ENCODE measurements at places on chromosomes 11 and 22.

DNA sequence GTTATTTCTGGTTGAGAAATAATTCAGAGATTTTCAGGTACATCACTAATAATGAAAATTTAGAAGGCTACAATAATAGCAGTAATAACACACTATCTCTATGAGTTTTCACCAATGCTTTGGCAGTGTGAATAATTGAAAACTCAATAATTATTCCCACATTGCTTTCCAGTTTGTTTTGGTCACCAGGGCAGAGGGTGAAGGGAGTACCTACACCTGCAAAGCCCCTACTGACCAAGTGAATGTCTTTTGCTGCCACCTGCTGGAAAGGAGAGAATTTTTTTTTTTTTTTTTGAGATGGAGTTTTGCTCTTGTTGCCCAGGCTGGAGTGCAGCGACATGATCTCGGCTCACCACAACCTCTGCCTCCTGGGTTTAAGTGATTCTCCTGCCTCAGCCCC lies 3.2 kb downstream of the NELL1 start:
- no peak for DNase-seq

GRCh38 chr11:124643605-124644425 lies 21.2 kb downstream of the TBRG1 start:
- no peak for DNase-seq

- no peak for DNase-seq
These were observed 2.9 kb downstream of the RBX1 start for GRCh38 chr22:40954113-40954512.

- no peak for DNase-seq
These were observed 11.8 kb upstream of the UVRAG start for GRCh38 chr11:75802913-75803820.

- no peak for DNase-seq
These were observed 31.2 kb upstream of the MUC5AC start for GRCh38 chr11:1126491-1126926.

DNA sequence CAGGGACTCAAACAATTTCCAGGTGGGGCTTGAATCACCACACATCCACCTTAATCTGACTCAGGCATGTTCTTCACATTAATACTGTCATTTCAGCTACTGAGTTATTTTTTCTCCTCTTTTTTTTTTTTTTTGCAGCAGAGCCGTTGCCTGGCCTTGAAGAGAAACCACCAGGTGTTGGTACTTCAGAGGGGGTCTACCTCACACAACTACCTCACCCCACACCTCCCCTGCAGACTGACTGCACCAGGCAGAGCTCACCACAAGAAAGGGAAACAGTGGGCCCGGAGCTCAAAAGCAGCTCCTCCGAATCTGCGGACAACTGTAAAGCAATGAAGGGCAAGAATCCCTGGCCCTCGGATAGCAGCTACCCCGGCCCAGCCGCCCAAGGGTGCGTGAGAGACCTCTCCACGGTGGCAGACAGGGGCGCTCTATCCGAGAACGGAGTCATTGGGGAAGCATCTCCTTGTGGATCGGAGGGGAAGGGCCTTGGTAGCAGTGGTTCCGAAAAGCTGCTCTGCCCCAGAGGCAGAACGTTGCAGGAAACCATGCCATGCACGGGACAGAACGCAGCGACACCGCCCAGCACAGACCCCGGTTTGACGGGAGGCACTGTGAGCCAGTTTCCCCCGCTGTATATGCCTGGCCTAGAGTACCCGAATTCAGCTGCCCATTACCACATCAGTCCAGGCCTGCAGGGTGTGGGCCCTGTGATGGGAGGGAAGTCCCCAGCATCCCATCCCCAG lies 15.1 kb upstream of the SLC25A18 start:
- no peak for DNase-seq

- DNase-seq: no peak
These were observed 17.5 kb upstream of the OPCML start for GRCh38 chr11:133549826-133550225.

- no peak for DNase-seq
These were observed 183.5 kb upstream of the SNX19 start for GRCh38 chr11:131099746-131100145.

DNA sequence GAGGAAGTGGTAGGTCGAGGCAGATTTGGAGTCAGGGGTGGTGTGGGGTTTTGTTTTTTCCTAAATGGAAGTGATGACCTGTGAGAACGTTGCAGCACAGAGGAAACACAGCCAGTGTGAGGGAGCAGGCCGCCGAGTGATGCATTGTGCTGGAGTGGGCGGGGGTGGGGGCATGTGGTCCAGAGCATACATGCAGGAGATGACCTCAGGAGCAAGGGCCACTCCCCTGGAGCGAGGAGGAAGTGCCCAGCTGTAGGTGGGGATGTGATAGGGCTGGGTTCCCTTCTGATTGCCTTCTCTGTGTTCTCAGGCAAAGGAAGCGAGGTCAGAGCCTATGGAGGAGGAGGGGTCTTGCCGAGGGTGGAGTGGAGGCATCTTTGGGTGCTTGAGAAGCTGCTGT lies 81.4 kb downstream of the PPP6R3 start:
- DNase-seq: no peak

GRCh38 chr11:129734654-129735053 lies 81.0 kb upstream of the TMEM45B start:
- no peak for DNase-seq

DNA sequence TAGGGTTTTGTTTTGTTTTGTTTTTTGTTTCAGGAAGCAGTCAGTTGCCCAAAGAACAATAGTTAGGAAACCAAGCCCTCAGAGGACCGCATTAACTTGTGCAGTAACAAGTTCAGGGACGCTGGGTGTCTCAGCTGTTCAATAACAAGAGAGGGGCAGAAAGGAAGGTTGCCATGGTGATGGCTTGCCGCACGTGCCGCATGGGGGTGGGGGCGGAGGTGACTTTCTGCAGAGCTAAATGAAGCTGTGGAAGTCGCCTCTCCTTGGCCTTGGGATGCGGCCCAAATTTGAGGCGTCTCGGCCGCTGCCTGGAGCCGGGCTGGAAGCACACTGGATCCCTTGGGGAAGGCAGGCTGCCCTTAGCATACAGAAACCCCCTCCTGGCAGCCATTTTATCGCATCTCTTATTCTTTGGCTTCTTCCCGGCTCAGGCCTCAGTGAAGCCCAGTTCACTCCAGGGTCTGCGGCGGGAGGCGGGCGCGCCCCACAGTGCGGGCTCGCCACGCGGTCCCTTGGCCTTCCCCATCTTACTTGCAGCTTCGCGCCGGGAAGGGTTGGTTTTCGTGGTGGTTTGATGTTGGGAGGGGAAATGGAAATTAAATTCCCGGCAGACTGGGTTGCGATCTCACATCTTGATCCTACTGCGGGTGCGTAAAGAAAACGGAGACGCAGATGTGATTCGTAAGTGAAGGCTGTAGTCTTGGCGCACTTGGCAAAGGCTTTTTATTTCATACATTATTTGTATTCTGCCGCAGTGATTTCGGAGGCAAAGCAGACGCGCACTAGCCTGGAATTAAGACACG lies 94.3 kb downstream of the SLC17A6 start:
- DNase-seq: no peak

DNA sequence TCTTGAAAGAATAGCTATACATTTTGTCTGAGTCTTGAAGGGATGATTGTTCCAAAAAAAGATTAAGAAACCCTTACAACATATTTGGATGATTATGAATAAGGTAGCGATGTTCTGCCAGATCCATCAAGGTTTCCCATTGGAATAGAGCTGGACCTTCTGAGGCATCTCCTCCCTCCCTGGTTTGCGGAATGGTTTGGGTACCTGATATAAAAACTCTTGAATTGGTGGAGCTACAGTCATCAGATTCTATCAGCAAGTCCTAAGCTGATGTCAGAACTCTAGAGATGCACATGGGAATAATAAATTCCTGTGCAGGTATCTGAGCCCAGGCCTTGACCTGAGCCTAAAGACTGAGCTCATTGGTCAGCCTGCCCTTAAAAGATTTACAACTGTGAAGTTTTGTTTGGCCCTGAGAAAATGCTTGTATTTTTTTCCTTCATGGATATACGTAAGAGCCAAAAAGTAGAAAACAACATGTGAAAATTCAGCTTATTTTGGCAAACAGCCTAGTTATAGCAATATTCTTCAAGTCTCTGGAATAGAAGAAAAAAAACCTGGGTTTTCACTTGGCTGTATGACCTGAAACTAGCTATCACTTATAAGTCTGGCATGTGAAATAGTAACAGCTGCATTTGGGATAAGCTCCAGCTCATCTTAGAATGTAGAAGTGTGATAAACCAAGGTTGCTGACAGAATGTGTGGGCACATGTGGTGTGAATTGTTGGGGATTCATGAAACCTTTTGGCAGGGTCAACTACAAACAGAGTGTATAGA lies 265.7 kb upstream of the CTSC start:
- DNase-seq: no peak

GRCh38 chr22:32761251-32761903 lies 40.1 kb upstream of the TIMP3 start:
- DNase-seq: no peak

DNA sequence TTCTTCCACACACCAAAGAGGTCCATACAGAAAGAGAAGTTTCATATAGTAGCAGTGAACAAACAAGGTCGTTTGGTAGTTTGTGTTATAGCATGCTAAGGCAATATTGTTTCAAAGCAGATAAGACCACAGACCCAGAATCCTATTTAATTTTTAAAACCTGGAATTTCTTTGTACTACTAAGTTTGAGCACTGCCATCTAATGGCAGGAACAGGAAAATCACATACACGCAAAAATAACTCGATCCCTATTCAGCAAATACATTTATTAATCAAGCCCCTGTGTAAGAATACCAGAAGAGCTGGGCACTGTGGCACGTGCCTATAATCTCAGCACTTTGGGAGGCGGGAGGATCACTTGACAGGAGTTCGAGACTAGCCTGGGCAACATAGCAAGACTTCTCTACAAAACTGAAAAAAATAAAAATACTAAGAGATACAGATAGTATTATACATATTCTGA lies 2.9 kb upstream of the BTBD10 start:
- DNase-seq: no peak

DNA sequence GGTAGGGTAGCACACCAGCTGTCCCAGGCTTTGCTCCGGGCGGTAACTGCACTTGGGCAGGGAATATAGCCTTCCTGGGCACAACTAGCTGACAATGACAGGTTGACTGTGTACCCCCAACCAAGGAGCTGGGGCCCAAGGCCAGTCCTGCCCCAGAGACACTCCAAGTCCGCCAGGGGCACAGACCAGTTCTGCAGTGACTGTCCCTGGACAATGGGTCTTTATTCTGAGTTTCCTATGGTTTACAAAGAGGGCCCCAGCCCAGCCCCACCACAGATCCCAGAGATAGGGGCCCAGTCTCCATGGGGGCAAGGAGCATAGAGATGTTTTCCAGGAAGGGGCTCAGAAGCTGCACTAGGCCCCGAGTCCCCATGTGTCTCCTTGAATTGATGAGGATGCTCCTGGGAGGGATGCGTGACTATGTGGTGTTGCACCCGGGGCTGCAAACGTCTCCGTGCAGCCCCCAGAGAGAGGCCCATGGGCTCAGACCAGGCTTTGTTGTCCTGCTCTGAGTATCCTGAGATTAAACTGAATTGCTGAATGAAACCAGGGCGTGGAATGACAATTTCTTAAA lies 48.4 kb downstream of the CD6 start:
- no peak for DNase-seq

DNA sequence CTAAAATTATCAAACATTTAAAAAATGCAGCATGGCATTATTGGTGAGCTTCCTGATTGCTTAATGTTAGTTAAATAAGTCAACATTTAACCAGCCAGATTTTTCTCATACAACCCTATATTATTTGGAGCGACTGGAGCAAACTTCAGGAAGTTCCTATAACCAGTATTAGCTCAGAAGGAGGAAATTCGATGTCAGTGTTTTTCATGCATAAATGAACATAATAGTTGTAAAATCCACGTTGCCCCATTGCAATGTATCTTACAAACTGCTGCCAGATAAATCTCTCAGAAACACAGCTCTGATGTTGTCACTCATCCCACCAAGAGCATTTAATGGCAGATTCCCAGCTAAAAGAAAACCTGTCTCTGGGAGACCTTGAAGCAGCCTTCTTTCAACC lies 278.5 kb downstream of the CASP12 start:
- DNase-seq: no peak

GRCh38 chr11:45816614-45817013 lies 11.7 kb downstream of the SLC35C1 start:
- DNase-seq: no peak

- peak; percentile 86 for DNase-seq
These were observed 93.4 kb upstream of the BIRC3 start for GRCh38 chr11:102223859-102224258.

DNA sequence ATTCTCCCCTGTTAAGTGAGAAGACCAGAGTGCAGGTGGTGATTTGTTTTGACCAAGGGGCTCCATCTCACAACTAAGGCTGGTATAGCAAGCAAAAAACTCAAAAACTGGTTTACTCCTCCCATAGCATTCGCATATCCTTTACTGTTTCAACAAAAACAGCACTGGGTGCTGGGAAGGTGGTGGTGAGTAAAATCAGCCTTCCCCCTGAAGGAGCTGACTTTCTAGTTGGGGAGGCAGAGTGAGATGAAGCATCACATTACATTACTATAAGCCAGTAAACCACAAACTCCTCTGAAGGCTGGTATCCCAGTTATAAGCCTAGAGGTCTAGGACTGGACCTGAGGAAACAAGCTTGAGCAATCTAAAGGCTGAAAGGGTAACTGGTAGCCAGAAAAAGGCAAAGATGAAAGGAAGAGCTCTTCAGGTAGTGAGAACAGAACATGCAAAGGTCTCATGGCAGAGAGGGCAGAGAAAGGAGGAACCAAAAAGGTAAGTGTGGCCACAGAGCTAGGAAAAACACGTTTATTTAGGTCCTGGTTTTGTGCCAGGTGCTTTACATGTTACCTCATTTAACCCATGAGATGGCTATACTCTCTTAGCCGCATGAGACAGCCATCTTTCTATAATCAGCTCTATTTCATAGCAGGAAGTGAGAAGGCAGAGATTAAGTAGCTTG lies 22.3 kb downstream of the TMEM123 start:
- DNase-seq: no peak

DNA sequence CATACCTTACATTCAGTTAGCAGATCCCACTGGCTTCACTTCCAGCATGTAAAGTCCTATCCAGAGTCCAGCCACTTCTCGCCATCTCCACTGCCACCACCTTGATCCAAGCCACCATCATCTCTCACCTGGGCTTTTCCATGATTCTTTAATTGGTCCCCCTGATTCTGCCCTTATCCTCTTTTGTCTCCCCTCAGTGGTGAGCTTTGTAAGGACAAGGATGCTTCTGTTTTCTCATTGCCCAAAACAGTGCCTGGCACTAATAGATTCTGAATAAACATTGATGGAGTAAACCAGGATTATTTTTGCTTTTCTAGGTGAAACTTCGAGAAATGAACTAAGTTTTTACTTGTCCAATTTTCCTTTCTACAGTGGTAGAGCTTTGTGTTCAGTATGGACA lies 4.4 kb downstream of the POLA2 start:
- no peak for DNase-seq

GRCh38 chr11:104279587-104279986 lies 115.6 kb upstream of the PDGFD start:
- no peak for DNase-seq

DNA sequence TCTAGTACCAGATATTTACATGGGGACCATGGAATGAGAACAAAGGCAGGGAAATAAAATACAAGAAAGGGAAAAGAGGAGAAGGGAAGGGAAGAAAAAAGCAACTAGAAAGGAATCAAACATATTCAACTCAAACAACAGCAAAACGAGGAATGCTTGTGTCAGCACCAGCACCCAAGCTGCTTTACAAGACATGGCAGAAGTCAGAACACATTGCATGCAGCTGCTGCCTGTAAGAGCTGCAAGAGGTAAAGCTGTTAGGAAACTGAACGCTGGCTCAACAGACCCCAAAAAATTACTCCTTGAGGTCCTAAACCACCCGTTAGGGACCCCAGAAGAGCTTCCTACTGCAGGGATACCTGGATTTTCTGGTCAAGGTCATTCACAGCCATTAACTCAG lies 296.9 kb downstream of the OPCML start:
- no peak for DNase-seq

GRCh38 chr11:133041928-133042882 lies 490.1 kb downstream of the OPCML start:
- DNase-seq: no peak
